ENCODE measurements at places on chromosomes 5 and 9. TPM values are rescaled to one million over a fixed set of nuclear protein-coding genes. Genes with fewer than 3 reads are reported as not detected.

- no peak for DNase-seq
Measured at GRCh38 chr9:124032247-124032646, 20.7 kb downstream of the LHX2 start.

Gene LHX6
- 8.1 TPM for total RNA-seq

Gene IFNA21
- not detected for total RNA-seq

Gene PCAT7
- not detected for total RNA-seq

GRCh38 chr5:27619982-27620381 lies 581.6 kb upstream of the CDH9 start:
- DNase-seq: no peak

- DNase-seq: no peak
Measured at GRCh38 chr5:77876316-77876715, 100.2 kb upstream of the TBCA start.

DNA sequence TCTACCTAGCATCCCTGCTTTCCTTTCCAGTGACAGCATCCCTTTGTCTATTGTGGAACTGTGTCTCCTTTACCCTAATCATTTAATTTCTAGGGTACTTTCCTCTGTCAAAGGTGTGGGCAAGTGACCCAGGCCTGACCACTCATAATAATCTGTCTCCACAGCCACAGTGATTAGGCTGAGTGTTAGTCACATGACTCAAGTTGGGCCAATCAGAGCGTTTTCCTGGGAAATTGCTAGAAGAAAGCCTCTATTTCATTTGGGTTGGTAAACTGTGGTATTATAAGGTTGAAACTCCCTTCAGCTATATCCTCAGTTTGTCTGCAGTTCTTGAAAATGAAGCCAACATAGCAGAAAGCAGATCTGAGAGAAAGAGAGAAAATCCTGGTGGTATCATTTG lies 14.2 kb upstream of the AP3B1 start:
- no peak for DNase-seq

Gene MLANA
- not detected for total RNA-seq

Gene ARID3C
- not detected for total RNA-seq

GRCh38 chr5:167573370-167574127 lies 717.9 kb upstream of the WWC1 start:
- no peak for DNase-seq

- DNase-seq: no peak
Measured at GRCh38 chr9:108994695-108995094, 18.6 kb downstream of the CTNNAL1 start.

DNA sequence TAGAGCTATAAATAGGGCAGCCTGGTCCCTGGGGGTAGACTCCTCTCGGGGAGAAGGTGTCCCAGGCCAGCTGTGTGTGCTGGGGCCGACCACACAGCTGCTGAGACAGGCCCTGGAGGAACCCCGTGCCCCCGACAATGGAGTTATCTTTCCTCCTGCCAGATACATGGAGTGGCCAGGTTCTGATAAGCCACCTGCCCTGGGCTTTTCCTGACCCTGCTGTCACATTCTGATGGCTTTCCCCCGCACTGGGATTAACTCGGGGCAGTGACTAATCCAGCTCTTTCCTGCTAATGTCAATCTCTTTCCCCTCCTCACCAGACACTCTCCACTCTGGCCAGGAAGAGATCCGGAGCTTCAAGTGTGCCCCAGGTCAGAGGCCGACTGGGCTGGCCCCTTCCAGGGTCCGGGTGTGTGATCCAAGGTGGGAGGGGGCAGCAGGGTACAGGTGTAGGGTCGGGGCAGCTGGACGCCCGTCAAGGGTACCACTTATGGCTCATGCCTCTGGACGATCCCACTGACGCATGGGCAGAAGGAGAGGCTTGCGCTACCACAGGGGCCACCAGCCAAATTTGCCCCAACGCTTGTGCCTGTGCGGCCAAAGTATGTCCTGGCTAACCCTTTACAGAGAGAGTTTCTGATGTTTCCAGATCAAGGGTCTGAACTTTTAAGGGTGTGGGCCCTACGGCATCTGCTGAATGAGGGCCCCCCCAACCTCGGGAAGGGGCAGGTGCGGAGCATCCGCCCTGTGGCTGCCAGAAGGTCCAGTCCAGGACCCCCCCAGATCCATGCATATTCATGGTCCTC lies 20.6 kb upstream of the COL5A1 start:
- DNase-seq: no peak

DNA sequence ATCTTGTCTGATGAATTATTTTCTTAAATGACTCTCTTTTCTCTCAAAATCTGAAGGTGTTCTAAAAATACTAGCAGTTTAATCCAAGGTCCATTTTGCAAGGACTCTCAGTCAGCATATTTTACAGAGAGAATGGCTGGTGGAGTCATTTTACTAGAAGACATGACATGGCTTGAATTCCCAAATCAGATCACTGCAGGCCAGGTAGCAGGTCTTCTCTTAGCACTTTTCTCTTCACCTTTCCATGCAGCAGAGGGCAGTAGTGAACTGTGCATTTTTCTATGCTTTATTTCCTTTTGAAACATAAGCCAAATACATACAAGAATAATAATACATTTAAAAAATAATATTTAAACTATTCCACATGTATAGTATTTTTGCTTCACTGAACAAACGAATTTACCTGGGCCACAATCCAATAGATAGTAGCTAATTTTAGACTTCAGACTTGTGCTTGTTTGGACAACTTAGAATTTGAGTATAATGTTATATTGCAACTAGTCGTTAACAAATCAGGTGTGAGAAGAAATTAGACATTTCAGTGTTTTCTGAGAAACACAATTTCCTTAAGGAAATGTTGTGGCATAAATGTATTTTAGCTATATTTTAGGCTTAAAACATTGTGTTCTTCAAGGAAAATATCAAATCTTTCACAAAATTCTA lies 289.4 kb upstream of the DAB2 start:
- DNase-seq: no peak

Gene PRLR
- 13.3 TPM for total RNA-seq

GRCh38 chr5:44538797-44539601 lies 149.8 kb upstream of the FGF10 start:
- DNase-seq: no peak

- DNase-seq: no peak
Measured at GRCh38 chr5:180208435-180209081, 453 bp downstream of the RASGEF1C start.

- DNase-seq: no peak
Measured at GRCh38 chr5:77635917-77636640, 2.4 kb downstream of the OTP start.

Gene COL15A1
- total RNA-seq: 15.0 TPM

DNA sequence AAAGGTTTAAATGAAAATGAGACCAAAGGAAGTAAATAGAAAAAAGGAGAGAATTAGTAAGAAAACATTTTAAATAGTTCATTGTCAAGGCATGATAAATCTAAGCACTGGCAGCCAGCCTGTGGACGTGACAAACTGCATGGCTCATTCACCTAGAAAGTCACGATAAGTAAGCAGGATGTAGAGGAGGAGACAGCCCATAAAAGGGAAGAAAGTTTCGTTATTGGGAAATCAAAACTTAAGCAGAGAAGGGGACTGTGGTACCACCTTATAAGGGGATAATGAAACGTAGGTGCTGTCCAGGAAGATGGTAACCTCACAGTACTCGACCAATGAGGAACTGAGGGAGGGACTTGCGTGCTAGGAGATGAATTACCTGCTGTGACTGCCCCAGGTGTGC lies 494.5 kb upstream of the GRAMD2B start:
- no peak for DNase-seq

- DNase-seq: no peak
Measured at GRCh38 chr5:25414742-25415141, 770.0 kb upstream of the CDH10 start.

Gene OTP
- total RNA-seq: not detected

Gene CORO2A
- total RNA-seq: 17.4 TPM

Gene PCDHA13
- total RNA-seq: not detected

DNA sequence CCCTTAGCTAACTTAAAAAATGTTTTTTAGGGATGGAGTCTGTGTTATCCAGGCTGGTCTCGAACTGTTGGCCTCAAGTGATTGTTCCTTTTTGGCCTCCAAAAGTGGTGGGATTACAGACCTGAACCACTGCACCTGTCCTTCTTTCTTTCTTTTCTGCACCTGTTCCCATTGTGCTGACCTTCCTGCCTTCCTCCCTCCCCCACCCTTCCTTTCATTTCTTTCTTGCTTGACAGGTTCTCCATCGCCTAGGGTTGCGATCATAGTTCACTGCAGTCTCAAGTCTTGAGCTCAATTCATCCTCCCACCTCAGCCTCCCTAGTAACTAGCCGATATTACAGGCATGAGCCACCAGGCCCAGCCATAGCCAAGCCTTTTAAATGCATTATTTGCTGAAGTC lies 20.6 kb downstream of the JMY start:
- DNase-seq: no peak

DNA sequence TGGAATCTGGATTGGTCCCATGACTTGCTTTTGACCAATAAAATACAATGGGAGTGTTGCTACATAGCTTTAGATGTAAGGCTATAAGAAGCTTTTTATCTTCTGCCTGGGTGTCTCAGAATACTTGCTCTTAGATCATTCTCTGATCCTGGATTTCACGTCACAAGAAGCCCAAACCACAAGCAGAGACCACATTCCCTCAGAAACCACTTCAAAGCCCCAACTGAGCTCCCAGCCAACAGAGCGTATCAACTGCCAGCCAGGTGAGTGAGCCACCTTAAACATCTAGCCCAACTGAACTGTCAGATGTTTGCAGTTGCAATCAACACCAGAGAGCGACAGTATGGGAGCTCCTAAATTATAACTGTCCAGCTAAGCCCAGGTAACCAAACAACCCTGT lies 687.1 kb downstream of the TLE1 start:
- DNase-seq: no peak

Gene PHF24
- 0.25 TPM for total RNA-seq

DNA sequence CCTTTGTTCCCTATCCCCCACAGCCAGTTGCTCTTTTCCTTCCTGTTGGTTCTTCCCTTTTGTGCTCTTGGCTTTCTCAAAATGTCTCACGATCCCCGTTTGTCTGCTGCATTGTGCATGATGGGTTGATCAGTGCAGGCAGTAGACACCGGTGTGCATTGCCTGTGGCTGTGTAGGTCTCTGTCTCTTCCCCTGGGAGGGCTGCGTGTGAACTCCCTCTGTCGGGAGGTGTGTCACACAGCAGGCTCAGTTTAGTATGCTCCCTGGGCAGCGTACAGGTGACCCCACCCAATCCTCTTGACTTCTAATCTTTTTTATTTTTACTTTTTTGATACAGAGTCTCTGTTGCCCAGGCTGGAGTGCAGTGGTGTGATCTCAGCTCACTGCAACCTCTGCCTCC lies 265.3 kb downstream of the FSTL4 start:
- no peak for DNase-seq

DNA sequence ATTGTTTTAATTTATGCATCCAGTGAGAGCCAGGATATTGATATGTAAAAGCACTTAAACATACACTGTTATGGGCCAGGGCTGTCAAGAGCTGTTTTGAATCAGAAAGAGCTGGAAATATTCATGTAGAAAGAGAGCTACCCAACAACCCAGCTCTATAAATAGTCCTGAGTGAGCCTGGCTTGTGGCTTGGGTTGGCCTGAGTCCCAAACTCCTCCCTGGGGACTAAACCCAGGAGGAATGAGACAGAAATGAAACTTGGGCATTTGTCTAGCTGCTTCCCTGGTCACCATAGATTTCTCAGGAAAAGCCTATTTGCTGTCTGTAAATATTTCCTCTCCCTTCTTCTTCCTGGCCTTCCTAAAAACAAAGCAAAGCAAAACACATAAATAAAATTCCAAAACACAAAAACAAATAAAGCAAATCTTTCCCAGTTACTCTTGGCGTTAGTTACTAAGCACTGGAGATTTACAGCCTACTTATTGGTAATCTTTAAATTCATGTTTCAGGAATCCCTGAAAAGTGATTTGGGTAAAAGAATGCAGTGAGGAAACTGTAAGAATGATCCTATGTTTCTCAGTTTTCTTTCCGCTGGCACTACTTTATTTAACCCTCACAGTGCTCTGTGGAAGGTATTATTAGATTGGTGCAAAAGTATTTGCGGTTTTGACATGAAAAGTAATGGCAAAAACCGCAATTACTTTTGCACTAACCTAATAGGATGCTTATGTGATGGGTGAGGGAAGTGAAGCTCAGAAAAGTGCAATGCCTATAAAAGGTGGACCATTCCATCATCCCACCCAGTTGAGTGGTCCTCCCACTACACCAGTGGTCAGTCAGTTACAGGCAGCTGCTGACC lies 111.8 kb downstream of the CARTPT start:
- no peak for DNase-seq
